ENCODE measurements at places on chromosomes 1 and 21.

DNA sequence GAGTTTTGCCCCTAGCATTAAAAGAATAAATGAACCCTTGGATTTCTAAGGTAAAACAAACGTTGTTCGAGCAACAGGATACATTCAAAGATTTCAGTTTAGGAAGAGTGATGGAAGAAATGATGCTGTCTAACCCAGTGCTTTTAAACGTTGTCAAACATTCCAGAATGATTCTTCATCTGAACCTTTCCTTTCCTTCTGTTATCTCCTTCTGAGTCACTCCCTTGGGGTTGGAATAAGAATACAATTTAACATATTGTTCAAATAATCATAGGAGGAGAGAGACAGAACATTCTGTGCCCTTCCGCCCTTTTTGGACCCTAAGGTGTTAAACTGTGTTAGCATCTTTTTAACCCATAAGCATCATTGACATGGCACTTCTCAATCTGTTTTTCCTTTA is 61.1 kb upstream of the RCOR3 start:
- H3K4me3 ChIP-seq = no peak overlapping the region
- H3K27me3 ChIP-seq = peaks cover 7% of the 10 kb centered on the region
- H3K36me3 ChIP-seq = no peaks in the 10 kb centered on the region
- no peaks in the 10 kb centered on the region for H3K4me1 ChIP-seq
- DNase-seq = no peak

- no peak for DNase-seq
- H3K27ac ChIP-seq = peak overlapping the region; percentile 83
- peaks cover 11% of the 10 kb centered on the region for H3K36me3 ChIP-seq
- peaks cover 29% of the 10 kb centered on the region for H3K4me1 ChIP-seq
- peak overlapping the region; percentile 72 for H3K4me3 ChIP-seq
- peaks cover 86% of the 10 kb centered on the region for H3K27me3 ChIP-seq
Measured at GRCh38 chr1:90730243-90731022, 13.3 kb upstream of the BARHL2 start.

- no peaks in the 10 kb centered on the region for H3K4me1 ChIP-seq
- DNase-seq = no peak
- no peaks in the 10 kb centered on the region for H3K36me3 ChIP-seq
Measured at GRCh38 chr1:170305777-170306512, 160.2 kb downstream of the NTMT2 start.

DNA sequence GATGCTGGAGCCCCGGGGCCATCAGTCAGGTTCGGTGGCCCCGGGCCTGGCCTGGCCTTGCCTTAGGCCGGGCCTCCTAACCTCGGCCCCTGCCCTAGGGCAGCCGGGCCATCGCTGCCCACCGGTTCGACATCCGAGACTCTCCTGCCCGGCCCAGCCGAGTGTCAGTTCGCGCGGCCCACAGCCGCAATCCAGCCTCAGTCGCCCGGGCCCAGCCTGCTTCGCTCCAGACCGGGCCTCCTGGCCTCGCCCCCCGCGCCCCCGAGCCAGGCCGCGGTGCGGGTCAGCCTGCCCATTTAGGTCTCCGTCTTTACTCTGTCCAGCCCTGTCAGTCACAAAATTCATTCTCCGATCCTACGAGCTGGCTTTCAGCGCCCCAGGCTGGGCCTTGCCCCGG is 777 bp downstream of the LRRC41 start:
- peaks cover 41% of the 10 kb centered on the region for H3K36me3 ChIP-seq
- H3K4me1 ChIP-seq = peaks cover 29% of the 10 kb centered on the region
- peak; percentile 28 for DNase-seq
- peak overlapping the region; percentile 100 for H3K4me3 ChIP-seq

GRCh38 chr1:161768986-161769672 is 3.0 kb downstream of the ATF6 start:
- H3K27ac ChIP-seq = no peak overlapping the region
- no peaks in the 10 kb centered on the region for H3K36me3 ChIP-seq
- no peak overlapping the region for H3K4me3 ChIP-seq

GRCh38 chr1:246595146-246595545 is 28.9 kb downstream of the CNST start:
- no peak for DNase-seq
- H3K36me3 ChIP-seq = peaks cover 27% of the 10 kb centered on the region

DNA sequence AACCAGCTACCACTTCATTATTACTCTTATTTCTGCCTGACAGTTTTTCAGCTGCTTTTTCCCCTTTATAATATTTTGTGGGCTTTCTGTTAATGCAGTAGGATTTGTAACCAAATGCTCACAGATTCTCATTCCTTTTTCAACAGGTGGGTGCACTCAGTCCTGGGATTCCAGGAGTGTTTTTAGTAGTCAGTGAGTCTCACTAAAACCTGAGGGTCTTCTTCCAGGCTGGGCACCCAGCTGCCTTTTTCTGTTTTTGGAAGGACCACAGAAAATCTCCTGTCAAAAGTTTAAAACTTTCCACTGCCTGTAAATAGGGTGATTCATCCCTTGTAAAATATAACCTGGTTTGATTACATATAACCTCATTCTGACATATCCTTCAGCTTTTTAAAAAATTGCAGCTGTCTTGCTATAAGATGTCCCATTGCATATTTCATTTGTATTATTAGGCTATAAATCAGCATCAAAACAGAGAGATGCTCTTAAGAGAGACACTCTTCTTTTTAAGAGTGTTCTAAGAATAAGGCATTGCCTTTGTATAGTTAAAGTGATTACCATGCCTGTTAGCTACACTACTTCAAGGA is 16.8 kb upstream of the CEP350 start:
- H3K27ac ChIP-seq = no peak overlapping the region
- no peak overlapping the region for H3K4me3 ChIP-seq
- H3K27me3 ChIP-seq = no peaks in the 10 kb centered on the region
- no peaks in the 10 kb centered on the region for H3K36me3 ChIP-seq
- no peak for DNase-seq

GRCh38 chr1:108097018-108097417 is 103.1 kb downstream of the SLC25A24 start:
- H3K27me3 ChIP-seq = no peaks in the 10 kb centered on the region
- no peak overlapping the region for H3K4me3 ChIP-seq
- no peak for DNase-seq
- H3K4me1 ChIP-seq = no peaks in the 10 kb centered on the region
- H3K36me3 ChIP-seq = no peaks in the 10 kb centered on the region

- no peak overlapping the region for H3K4me3 ChIP-seq
- H3K27me3 ChIP-seq = no peaks in the 10 kb centered on the region
- DNase-seq = no peak
- H3K27ac ChIP-seq = no peak overlapping the region
Measured at GRCh38 chr1:83581747-83582146, 417.2 kb downstream of the TTLL7 start.

DNA sequence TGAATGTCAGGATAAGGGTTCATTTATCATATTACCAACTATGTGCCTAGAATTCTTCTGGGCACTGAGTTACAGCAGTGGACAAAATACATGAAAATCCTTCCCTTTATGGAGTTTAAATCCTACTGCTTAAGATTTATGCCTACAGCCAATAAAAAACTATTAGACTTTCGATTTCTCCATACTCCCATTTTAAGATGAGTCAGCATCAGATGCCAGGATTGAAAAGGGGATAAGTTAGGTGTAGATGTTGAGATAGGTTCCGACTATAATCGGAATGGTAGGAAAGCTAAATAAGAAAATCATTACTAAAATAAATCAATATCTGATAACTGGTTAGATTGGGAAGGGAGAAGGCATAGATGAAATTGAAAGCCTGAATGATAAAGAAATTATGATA is 3.2 kb upstream of the COL24A1 start:
- H3K4me1 ChIP-seq = peaks cover 24% of the 10 kb centered on the region
- H3K4me3 ChIP-seq = no peak overlapping the region
- H3K27ac ChIP-seq = no peak overlapping the region
- peaks cover 35% of the 10 kb centered on the region for H3K27me3 ChIP-seq

DNA sequence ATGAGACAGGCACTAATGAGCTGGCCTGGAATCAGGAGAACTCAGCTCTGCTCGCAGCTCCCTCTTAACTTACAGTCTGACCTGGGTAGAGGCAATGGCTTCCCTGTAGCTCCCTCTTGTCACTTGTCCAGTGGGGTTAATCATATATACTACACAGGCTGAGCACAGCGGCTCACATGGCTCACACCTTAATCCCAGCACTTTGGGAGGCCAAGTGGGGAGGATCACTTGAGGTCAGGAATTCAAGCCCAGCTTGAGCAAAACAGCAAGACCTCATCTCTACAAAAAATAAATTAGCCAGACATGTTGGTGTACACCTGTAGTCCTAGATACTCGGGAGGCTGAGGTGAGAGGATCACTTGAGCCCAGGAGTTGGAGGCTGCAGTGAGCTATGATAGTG is 4.2 kb downstream of the S100A6 start:
- H3K36me3 ChIP-seq = peaks cover 7% of the 10 kb centered on the region
- H3K27ac ChIP-seq = no peak overlapping the region
- no peak for DNase-seq
- peaks cover 44% of the 10 kb centered on the region for H3K4me1 ChIP-seq
- H3K27me3 ChIP-seq = no peaks in the 10 kb centered on the region

- H3K36me3 ChIP-seq = no peaks in the 10 kb centered on the region
- DNase-seq = no peak
- peaks cover 27% of the 10 kb centered on the region for H3K27me3 ChIP-seq
- H3K4me1 ChIP-seq = peaks cover 2% of the 10 kb centered on the region
Measured at GRCh38 chr1:194225821-194226220, 1039.4 kb upstream of the B3GALT2 start.

- peak overlapping the region; percentile 66 for H3K4me3 ChIP-seq
- peaks cover 15% of the 10 kb centered on the region for H3K4me1 ChIP-seq
- H3K27ac ChIP-seq = no peak overlapping the region
- peaks cover 63% of the 10 kb centered on the region for H3K27me3 ChIP-seq
- DNase-seq = no peak
Measured at GRCh38 chr1:26994020-26994786, 711 bp downstream of the TRNP1 start.

DNA sequence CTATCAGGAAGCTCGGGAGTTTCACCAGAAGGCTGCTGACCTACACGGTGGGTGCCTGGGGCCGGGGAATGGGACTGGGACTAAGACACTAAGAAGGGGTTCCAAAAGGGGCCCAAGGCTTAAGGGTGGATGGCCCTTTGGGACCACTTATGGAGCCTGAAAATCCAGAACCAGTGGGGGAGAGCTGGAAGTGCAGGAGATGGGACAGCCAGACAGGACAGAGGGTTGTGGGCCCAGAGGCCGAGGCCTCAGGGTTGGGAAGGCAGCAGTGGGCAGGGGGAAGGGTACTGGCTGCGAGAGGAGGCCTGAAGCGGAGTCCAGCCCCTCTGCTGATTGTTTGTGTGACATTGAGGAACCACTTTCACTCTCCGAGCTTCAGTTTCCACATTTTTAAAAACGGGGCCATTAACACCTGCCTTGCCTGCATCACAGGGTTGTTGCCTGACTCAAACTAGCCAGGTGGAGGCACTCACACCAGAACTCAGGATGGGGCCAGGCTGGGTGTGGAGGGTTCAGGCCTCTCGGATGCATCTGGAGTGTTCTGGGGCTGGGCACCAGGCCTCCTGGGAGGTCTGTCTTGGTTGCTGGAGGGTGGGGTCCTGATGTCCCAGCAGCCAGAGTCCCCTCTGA is 3.0 kb downstream of the TTC24 start:
- DNase-seq = peak; percentile 33
- peak overlapping the region; percentile 94 for H3K27ac ChIP-seq
- peaks cover 10% of the 10 kb centered on the region for H3K36me3 ChIP-seq
- H3K4me3 ChIP-seq = peak overlapping the region; percentile 82

DNA sequence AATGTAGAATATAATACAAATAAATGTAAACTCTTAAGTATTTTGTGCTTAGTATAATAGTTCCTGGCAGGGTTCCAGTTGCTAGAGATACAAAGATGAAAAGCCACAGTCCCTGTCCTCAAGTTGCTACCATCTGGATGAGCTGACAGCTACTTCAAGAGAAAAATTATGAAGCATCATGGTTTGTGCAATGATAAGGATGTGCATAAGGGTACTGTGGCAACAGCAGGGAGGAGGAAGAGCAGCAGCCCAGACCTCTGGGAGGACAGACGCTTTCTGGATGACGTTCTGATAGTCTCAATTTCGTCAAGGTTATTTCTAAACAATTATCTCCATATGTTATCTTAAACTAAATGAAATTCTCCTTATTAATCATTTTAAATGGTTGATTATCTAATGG is 198.9 kb downstream of the NTNG1 start:
- peaks cover 6% of the 10 kb centered on the region for H3K27me3 ChIP-seq
- no peak for DNase-seq
- no peaks in the 10 kb centered on the region for H3K36me3 ChIP-seq
- H3K4me3 ChIP-seq = no peak overlapping the region
- no peaks in the 10 kb centered on the region for H3K4me1 ChIP-seq

GRCh38 chr21:42861311-42861847 is 18.0 kb downstream of the WDR4 start:
- peaks cover 19% of the 10 kb centered on the region for H3K4me1 ChIP-seq
- H3K36me3 ChIP-seq = peaks cover 57% of the 10 kb centered on the region
- no peak for DNase-seq
- no peaks in the 10 kb centered on the region for H3K27me3 ChIP-seq
- no peak overlapping the region for H3K27ac ChIP-seq

- no peak overlapping the region for H3K27ac ChIP-seq
- no peak for DNase-seq
- H3K4me1 ChIP-seq = peaks cover 8% of the 10 kb centered on the region
Measured at GRCh38 chr1:180275726-180276125, 45.7 kb downstream of the LHX4 start.

DNA sequence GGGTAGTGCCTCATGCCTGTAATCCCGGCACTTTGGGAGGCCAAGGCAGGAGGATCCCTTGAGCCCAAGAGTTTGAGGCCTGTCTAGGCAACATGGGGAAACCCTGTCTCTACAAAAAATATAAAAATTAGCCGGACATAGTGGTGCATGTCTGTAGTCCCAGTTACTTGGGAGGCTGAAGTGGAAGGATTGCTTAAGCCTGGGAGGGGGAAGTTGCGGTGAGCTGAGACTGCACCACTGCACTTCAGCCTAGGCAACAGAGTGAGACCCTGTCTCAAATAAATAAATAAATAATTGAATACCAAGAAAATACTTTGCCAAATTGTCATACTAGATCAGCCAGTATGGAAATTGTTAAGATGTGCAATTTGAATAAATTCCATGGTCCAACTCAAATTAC is 5.9 kb upstream of the RBBP5 start:
- no peak overlapping the region for H3K27ac ChIP-seq
- peaks cover 2% of the 10 kb centered on the region for H3K4me1 ChIP-seq
- no peaks in the 10 kb centered on the region for H3K36me3 ChIP-seq
- no peaks in the 10 kb centered on the region for H3K27me3 ChIP-seq

All from stimulated activated naive B cell treated with anti-CD40 and anti-IgM and Interleukin-4, amounts not matched to agents 10 μg/mL and 1 μg/mL and 100 μg/mL, for 72 hours (primary cell).